ENCODE measurements at places on chromosomes 3 and 15.

GRCh38 chr15:42150219-42150970 lies 6.0 kb downstream of the PLA2G4F start:
- DNase-seq, result no peak

GRCh38 chr15:38849046-38849445 lies 284.4 kb upstream of the RASGRP1 start:
- DNase-seq, result no peak

- DNase-seq, result no peak
Measured at GRCh38 chr15:35987056-35987455, 441.1 kb upstream of the DPH6 start.

DNA sequence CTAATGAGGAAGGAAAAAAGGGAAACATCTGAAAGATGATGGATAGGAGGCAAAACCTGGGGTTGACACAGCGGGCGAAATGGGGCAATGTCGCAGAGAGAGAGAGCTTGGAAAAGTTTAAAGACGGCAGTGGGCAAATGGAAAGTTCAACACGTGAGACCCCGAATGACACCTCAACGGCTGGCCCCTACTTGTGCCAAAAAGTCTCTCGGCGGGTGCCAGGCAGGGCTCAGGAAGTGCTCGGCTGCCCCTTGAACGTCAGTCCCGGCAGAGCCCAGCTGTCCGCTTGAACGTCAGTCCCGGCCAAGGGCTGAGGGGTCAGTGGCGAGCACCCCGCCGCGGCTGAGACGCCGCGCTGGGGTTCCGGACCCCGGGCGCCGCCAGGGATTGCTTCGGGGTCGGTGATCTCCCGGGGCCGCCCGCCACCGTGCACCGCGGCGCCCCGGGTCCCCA lies 658 bp downstream of the EOGT start:
- peak; percentile 1 for DNase-seq

Data from NCI-H1092 treated with DMSO at 0.1 percent for 48 hours (cell line).